ENCODE measurements at places on chromosomes 7 and 10. TPM values are rescaled to one million over a fixed set of nuclear protein-coding genes. Genes with fewer than 3 reads are reported as not detected.

DNA sequence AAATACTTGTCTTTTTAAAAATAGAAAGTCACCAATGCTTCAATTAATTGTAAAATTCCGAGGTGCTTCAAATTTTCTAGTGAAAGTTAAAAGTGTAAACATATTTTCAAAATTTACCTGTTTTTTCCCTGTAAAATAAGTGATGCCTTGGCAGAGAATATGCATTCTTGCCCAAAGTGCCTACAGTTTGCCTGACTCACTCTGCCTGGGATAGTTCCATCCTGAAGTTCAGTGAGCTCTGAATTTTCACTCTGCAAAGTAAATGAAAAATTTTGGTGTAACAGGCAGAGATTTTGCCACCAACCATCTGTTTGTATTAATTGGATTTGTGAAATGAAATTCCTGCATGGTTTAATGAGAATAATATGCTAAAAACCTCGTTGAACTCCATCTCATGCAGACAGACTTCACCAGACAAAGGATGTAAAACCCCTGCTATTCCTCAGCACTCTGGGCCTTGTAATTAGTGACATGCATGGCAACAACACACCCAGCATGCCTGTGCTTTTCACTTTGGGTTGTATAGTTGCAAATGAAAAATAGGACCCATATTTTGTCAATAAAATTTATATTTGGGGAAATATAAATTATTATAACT lies 117.4 kb upstream of the GNAI1 start:
- no peak for DNase-seq
- no peak overlapping the region for H3K27ac ChIP-seq
- H3K4me1 ChIP-seq, result no peaks in the 10 kb centered on the region
- no peak overlapping the region for H3K4me3 ChIP-seq
- no peaks in the 10 kb centered on the region for H3K27me3 ChIP-seq

DNA sequence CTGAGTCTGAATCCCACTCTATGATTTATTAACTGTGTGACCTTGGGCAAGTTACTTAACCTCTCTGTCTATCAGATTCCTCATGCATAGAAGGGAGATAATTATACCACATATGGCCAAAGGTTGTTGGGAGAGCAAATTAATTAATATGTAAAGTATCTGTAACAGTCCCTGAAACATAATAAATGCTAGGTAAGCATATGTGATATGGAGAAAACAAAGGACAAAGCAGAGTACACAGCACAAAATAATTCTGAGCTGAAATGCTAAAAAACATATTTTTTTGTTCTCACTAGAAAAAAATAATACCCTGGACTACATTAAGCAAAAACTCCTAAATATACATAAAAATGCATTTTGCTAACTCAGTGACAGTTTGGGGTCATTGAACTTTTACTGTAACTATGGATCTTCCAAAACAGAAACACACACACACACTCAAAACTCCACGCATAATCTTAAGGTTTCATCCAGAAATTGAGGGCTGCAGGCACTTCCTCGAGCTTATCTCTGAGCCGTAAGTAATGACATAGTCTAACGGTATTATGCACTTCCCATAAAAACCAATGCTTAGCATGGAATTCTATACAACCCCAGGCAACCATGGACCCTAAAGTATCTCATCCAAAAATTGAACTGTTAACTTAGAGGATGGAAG lies 201.7 kb upstream of the PTN start:
- H3K4me1 ChIP-seq, result no peaks in the 10 kb centered on the region
- H3K27me3 ChIP-seq, result no peaks in the 10 kb centered on the region
- no peaks in the 10 kb centered on the region for H3K36me3 ChIP-seq
- H3K4me3 ChIP-seq, result no peak overlapping the region
- DNase-seq, result no peak

- H3K36me3 ChIP-seq, result no peaks in the 10 kb centered on the region
- no peaks in the 10 kb centered on the region for H3K27me3 ChIP-seq
- H3K27ac ChIP-seq, result peak overlapping the region; percentile 6
- peaks cover 18% of the 10 kb centered on the region for H3K4me1 ChIP-seq
- DNase-seq, result no peak
Measured at GRCh38 chr7:78176171-78176570, 377.6 kb downstream of the PHTF2 start.

- no peak overlapping the region for H3K4me3 ChIP-seq
- H3K4me1 ChIP-seq, result no peaks in the 10 kb centered on the region
- H3K27ac ChIP-seq, result no peak overlapping the region
Measured at GRCh38 chr7:158449942-158450341, 137.7 kb downstream of the PTPRN2 start.

GRCh38 chr10:50512743-50513416 lies 110.9 kb downstream of the SGMS1 start:
- peaks cover 33% of the 10 kb centered on the region for H3K4me1 ChIP-seq
- H3K4me3 ChIP-seq, result no peak overlapping the region
- H3K36me3 ChIP-seq, result no peaks in the 10 kb centered on the region
- H3K27me3 ChIP-seq, result no peaks in the 10 kb centered on the region

- H3K4me1 ChIP-seq, result no peaks in the 10 kb centered on the region
- H3K4me3 ChIP-seq, result no peak overlapping the region
- no peaks in the 10 kb centered on the region for H3K27me3 ChIP-seq
- DNase-seq, result no peak
- H3K27ac ChIP-seq, result no peak overlapping the region
Measured at GRCh38 chr10:97384156-97384555, 17.0 kb downstream of the RRP12 start.

GRCh38 chr10:11387551-11388222 lies 223.8 kb downstream of the USP6NL start:
- H3K4me1 ChIP-seq, result no peaks in the 10 kb centered on the region
- H3K36me3 ChIP-seq, result no peaks in the 10 kb centered on the region
- no peaks in the 10 kb centered on the region for H3K27me3 ChIP-seq

GRCh38 chr10:102211615-102212299 lies 14.3 kb upstream of the ELOVL3 start:
- H3K27ac ChIP-seq, result no peak overlapping the region
- H3K27me3 ChIP-seq, result no peaks in the 10 kb centered on the region
- H3K36me3 ChIP-seq, result no peaks in the 10 kb centered on the region
- DNase-seq, result no peak
- H3K4me3 ChIP-seq, result no peak overlapping the region
- peaks cover 13% of the 10 kb centered on the region for H3K4me1 ChIP-seq

DNA sequence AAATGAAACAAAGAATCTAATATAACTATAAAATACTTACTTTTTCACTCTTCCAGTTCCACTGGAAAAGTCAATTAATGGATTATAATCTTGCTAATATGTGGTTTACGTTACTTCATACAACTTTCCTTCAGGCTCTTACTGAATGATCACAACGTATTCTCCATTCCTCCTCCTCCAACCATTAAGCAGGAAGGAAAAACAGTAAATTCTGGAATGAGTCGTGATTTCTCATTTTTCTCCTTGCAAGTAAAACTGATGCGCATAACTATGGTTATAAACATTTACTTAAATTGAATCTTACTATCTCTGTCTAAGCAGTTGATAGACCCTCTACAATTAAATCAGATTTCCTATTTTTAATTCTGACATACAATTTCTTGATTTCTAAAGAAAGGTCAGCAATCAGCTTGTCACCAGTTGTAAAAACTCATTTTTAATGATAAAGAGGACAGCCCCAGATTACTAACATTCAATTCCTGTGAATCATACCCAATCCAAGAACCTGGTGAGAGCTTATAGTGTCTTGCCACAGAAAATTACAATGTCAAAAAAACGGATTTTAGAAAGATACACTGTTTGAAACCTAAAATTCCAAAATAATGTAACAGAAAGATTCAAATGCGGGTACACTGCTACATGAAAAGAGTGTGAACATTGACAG lies 64.3 kb downstream of the EZH2 start:
- H3K27me3 ChIP-seq, result no peaks in the 10 kb centered on the region
- H3K36me3 ChIP-seq, result no peaks in the 10 kb centered on the region
- no peak overlapping the region for H3K4me3 ChIP-seq
- no peak overlapping the region for H3K27ac ChIP-seq

The DLX5 gene
- total RNA-seq, result 3.7 TPM

The FAM131B gene
- total RNA-seq, result 1.5 TPM

The CDHR1 gene
- 6.4 TPM for total RNA-seq

The MACROH2A2 gene
- total RNA-seq, result 15.5 TPM

The SVOPL gene
- not detected for total RNA-seq

The C7orf33 gene
- not detected for total RNA-seq

The PDE1C gene
- 19.2 TPM for total RNA-seq
